ENCODE measurements at places on chromosomes 1 and 21.

- H3K27ac ChIP-seq = no peak overlapping the region
- H3K4me1 ChIP-seq = no peaks in the 10 kb centered on the region
- H3K36me3 ChIP-seq = no peaks in the 10 kb centered on the region
- no peaks in the 10 kb centered on the region for H3K27me3 ChIP-seq
Observed at GRCh38 chr1:52585474-52585873, 16.7 kb upstream of the GPX7 start.

DNA sequence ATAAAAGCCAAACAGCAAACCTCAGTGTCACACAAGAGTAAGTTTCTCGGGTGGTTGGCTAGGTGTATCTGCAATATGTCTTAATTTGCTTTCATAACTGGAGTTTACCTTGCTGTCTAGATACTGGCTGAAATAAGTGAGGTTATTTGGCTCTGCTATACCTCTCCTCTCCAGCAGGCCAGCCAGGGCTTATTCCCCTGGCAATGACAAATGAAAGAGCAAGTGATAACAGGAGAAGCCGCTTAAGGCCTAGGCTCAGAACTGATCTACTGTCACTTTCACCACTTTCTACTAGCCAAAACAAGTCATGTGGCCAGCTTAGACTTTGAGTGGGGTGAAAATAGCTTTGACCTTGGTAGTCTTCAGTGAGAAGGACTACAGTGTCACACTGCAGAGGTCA is 4.8 kb upstream of the RPE65 start:
- H3K4me1 ChIP-seq = peaks cover 8% of the 10 kb centered on the region
- H3K27ac ChIP-seq = no peak overlapping the region

GRCh38 chr1:64829411-64830029 is 84.6 kb downstream of the RAVER2 start:
- no peak overlapping the region for H3K27ac ChIP-seq
- H3K4me1 ChIP-seq = no peaks in the 10 kb centered on the region
- H3K4me3 ChIP-seq = no peak overlapping the region
- H3K36me3 ChIP-seq = peaks cover 22% of the 10 kb centered on the region
- no peaks in the 10 kb centered on the region for H3K27me3 ChIP-seq

- DNase-seq = no peak
- peaks cover 22% of the 10 kb centered on the region for H3K4me1 ChIP-seq
- H3K4me3 ChIP-seq = no peak overlapping the region
- no peaks in the 10 kb centered on the region for H3K27me3 ChIP-seq
Observed at GRCh38 chr1:111225717-111226400, 1.7 kb upstream of the CHI3L2 start.

DNA sequence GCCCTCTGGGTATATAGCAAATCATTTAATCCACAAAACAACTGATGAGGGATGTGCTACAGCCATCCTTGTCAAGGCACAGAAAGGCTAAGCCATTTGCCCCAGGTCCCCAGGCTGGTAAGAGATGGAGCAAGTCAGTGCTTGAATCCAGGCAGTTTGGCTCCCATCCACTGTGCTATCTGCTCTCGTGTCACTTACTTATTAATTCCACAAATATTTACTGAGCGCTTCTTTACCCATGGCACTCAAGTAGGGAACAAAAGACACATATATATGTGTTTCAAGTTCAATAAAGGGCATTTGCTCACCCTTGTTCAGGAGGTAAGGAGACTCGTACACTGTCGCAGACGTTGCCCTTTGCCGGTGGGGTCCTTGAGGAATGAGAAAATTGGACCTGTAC is 38.6 kb upstream of the MPZL1 start:
- H3K4me1 ChIP-seq = peaks cover 14% of the 10 kb centered on the region
- no peak overlapping the region for H3K4me3 ChIP-seq
- DNase-seq = no peak
- no peaks in the 10 kb centered on the region for H3K27me3 ChIP-seq
- H3K27ac ChIP-seq = no peak overlapping the region
- H3K36me3 ChIP-seq = no peaks in the 10 kb centered on the region

DNA sequence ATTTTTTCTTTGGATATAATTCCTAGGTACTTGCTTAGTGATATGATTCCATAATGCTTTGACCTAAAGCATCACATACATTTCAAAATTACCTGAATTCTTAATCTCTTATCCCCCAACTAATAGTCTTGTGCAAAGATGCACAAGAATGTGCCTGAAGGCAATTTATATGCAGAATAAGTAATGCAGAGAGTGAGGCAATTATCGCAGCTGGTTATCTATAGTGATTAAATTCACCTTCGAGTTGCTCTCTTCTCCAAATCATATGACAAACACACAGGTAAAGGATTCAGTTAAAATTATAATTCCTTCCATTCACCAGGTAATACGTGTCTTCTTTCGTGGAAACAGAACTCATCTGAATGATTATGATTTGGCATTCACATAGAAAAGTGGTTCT is 717.3 kb downstream of the MRPL39 start:
- H3K4me3 ChIP-seq = no peak overlapping the region
- H3K27ac ChIP-seq = no peak overlapping the region
- no peaks in the 10 kb centered on the region for H3K27me3 ChIP-seq
- H3K4me1 ChIP-seq = no peaks in the 10 kb centered on the region
- no peaks in the 10 kb centered on the region for H3K36me3 ChIP-seq
- no peak for DNase-seq

DNA sequence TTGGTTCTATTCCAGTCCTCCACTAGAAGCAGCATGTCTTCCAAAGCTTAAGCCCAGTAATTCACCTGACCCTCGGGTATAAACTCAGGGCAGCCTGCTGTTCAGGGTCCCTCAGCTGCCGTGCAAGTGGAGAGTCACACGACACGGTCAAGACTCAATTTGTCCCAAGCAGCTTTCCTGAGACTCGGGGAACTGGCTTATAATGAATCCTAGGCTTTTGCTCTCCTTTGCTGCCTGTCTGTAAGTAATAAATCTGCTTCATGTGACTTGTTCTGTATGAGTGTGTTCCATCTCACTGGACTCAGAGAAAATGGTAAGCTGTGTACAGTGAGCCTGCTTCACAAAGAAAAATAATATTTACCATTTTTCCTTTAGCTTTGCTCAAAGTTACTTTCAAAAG is 119.8 kb downstream of the CYYR1 start:
- H3K27me3 ChIP-seq = no peaks in the 10 kb centered on the region
- no peak for DNase-seq
- H3K27ac ChIP-seq = no peak overlapping the region
- no peak overlapping the region for H3K4me3 ChIP-seq
- H3K36me3 ChIP-seq = no peaks in the 10 kb centered on the region
- peaks cover 5% of the 10 kb centered on the region for H3K4me1 ChIP-seq
